Activated T-helper 17 cell treated with anti-CD3 and anti-CD28 coated beads, Interleukin-2, amount 50 U/mL, for 72 hours (primary cell): ENCODE measurements at places on chromosomes 4 and X. TPM values are rescaled to one million over a fixed set of nuclear protein-coding genes. Genes with fewer than 3 reads are reported as not detected.

- peaks cover 4% of the 10 kb centered on the region for H3K27me3 ChIP-seq
- ATAC-seq = peak; percentile 69
- H3K4me1 ChIP-seq = peaks cover 21% of the 10 kb centered on the region
- H3K27ac ChIP-seq = peak overlapping the region; percentile 76
- peak overlapping the region; percentile 92 for H3K4me3 ChIP-seq
These were observed 501 bp downstream of the ZNF518B start for GRCh38 chr4:10456595-10457254.

- no peaks in the 10 kb centered on the region for H3K4me1 ChIP-seq
- no peak overlapping the region for H3K27ac ChIP-seq
- H3K27me3 ChIP-seq = no peaks in the 10 kb centered on the region
- no peak for ATAC-seq
- no peak overlapping the region for H3K4me3 ChIP-seq
These were observed 38.6 kb downstream of the ALG13 start for GRCh38 chrX:111719426-111720210.

CT45A2 gene
- not detected for total RNA-seq

GRCh38 chrX:49876750-49877149 lies 2.5 kb upstream of the USP27X start:
- H3K27me3 ChIP-seq = no peaks in the 10 kb centered on the region
- no peak overlapping the region for H3K27ac ChIP-seq
- no peak for ATAC-seq
- no peaks in the 10 kb centered on the region for H3K36me3 ChIP-seq

DNA sequence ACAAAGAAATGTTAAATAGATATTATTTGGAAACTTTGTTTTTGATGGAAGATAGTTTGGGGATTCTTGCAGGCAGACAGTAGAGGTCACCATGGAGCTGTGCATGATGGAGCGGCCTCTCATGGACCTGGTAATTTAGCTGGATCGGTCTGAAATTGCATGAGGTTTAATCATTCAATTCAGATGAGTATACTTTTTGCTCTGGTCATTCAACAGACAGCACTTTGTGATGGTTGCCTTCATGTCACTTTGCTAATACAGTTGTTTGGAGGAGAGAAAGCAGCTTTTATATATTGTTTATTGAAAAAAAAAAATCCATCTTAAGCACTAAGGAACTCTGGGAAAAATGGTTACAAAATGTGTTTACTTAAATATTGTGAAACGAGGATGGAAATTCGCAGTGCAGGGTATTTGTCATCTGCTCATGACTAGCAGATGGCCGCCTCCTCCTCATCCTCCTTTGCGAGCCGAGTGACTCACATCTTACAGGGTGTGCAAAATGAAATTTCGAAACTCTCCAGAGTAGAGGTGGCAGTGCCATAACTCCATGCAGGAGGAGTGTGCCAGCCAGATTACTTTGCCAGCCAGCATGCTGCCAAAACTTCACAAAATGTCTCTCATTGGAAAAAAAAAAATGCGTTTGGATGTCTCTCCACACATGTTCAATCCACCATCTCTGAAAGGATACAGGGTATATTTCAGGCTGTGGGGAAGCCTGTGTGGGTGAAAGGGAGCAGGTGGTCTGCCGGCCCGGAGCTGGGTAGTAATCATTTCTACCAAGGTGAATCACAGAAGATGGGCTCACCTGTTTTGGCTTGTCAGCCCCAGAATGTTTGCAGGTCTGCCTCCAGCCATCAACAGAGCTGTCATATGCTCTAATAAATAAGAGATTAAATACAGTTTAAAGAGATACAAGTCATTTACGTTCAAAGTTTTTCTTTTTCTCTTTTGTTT lies 314.9 kb upstream of the DIPK2B start:
- ATAC-seq = peak; percentile 99
- H3K36me3 ChIP-seq = no peaks in the 10 kb centered on the region
- no peaks in the 10 kb centered on the region for H3K27me3 ChIP-seq
- H3K27ac ChIP-seq = no peak overlapping the region
- H3K4me3 ChIP-seq = peak overlapping the region; percentile 39
- H3K4me1 ChIP-seq = no peaks in the 10 kb centered on the region

ODAPH gene
- 3.4 TPM for total RNA-seq

ZNF827 gene
- total RNA-seq = 37.1 TPM

GRCh38 chr4:76736414-76736813 lies 161.5 kb downstream of the SOWAHB start:
- H3K4me1 ChIP-seq = no peaks in the 10 kb centered on the region
- no peak for ATAC-seq
- H3K27ac ChIP-seq = no peak overlapping the region
- no peak overlapping the region for H3K4me3 ChIP-seq

- peaks cover 4% of the 10 kb centered on the region for H3K4me1 ChIP-seq
- H3K4me3 ChIP-seq = no peak overlapping the region
- H3K36me3 ChIP-seq = no peaks in the 10 kb centered on the region
- no peaks in the 10 kb centered on the region for H3K27me3 ChIP-seq
- no peak for ATAC-seq
- no peak overlapping the region for H3K27ac ChIP-seq
These were observed 12.4 kb upstream of the TRIM2 start for GRCh38 chr4:153191795-153192363.

DNA sequence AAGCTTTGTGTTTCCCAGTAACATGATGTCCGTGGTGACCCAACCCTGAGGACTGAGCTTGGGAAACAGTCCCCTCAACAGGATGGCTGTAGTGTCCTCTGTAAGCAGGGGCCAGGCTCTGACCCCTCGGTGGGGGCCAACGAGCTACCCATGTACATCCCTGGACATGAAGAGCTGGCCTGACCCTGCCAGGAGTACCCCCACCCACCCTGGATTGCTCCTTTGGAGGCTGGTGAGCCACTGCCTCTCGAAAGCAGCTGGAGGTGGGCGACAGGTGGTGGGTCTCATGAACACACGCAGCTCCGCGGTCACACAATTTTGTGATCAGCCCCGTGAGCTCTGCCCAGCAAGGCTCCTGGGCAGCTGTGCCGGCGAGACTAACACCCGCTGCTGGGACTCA lies 33.5 kb downstream of the NSG1 start:
- H3K27ac ChIP-seq = no peak overlapping the region
- H3K4me3 ChIP-seq = no peak overlapping the region
- ATAC-seq = no peak
- H3K27me3 ChIP-seq = no peaks in the 10 kb centered on the region
- H3K36me3 ChIP-seq = peaks cover 67% of the 10 kb centered on the region
- H3K4me1 ChIP-seq = peaks cover 32% of the 10 kb centered on the region

DNA sequence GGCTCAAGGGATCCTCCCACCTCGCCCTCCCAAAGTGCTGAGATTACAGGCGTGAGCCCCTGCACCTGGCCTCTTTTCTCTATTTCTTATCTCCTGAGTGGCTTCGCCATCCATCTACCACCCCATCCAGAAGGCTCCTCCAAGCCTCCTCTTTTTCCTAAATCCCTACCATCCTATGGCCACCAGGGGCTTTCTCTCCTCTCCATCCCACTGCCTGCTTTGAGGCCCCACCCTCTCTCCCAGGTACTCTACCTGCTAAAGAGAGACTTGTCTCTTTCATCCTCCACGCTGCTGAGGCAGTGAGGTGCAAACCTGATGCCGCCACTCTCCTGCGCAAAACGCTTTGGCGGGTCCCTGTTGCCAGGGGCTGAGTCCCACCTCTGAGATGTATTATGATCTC lies 7.0 kb downstream of the RS1 start:
- no peak for ATAC-seq
- H3K27me3 ChIP-seq = no peaks in the 10 kb centered on the region
- H3K27ac ChIP-seq = no peak overlapping the region
- no peak overlapping the region for H3K4me3 ChIP-seq
- no peaks in the 10 kb centered on the region for H3K4me1 ChIP-seq

- ATAC-seq = no peak
- H3K4me1 ChIP-seq = no peaks in the 10 kb centered on the region
- H3K36me3 ChIP-seq = no peaks in the 10 kb centered on the region
- H3K27ac ChIP-seq = no peak within 1 kb of the TSS
- no peaks in the 10 kb centered on the region for H3K27me3 ChIP-seq
These were observed at the start of gene LINC00632 for GRCh38 chrX:140709421-140709846. TSS of gene LINC00632 (plus strand) at chrX:140709759.
